Right atrium auricular region (tissue), 2 donors: ENCODE measurements at places on chromosomes 5 and 9. TPM values are rescaled to one million over a fixed set of nuclear protein-coding genes. Genes with fewer than 3 reads are reported as not detected.

DNA sequence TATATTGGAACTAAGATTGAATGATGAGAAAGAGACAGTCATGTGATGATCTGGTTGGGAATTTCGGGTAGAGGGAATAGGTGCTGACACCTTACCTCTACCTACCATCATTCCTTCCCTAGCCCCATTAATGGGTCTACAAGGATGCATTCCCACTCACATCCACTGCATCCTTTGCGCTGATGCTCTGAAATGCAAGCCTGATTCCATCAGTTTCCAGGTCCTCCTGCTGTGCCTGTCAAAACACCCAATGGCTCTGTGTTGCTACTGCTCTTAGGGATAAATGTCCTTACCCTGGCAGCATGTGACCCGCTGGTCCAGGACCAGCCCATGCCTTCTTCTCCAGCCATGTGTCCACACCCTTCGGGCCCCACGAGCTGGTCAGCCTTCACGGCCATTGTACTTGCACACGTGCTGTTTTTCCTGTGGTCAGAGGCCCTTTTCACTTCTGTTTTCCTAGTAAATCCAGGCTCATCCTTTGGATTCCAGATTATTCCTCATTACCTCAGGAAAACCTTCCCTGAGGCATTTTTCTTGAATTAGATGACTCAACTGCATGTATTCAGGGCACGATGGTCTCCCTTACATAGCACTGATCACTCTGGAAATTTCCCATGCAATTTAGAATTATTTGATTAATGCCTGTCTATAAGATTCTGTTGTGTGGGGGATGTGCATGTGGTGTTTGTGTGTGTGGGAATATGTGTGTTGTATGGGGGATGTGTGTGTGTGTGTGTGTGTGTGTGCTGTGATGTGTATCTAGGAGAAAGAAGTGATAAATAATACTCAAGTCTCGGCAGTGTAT, 185.0 kb downstream of the DIRAS2 start:
- no peak for DNase-seq

DNA sequence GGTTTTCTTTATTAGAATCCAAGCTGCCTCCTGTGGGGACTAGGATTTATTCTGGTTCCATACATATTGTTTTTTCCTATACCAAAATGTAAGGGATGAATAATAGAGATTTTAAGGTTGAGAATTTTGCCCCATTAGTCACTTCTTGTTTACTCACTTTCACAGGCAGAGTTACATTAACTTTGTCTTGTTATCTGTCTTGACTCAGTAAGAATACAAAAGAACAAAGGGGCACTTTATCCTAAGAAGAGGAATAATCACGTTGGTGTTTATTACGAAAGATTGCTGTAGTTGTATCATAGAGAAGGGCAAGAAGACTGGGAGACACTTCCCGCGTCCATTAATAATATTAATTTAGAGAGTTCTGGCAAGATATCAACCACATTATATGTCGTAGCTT, 599.7 kb upstream of the FTMT start:
- DNase-seq, result no peak

- DNase-seq, result no peak
Observed at GRCh38 chr9:112112941-112113681, 62.0 kb downstream of the SUSD1 start.

GRCh38 chr5:173675287-173675996, 59.0 kb upstream of the BOD1 start:
- DNase-seq, result no peak

DNA sequence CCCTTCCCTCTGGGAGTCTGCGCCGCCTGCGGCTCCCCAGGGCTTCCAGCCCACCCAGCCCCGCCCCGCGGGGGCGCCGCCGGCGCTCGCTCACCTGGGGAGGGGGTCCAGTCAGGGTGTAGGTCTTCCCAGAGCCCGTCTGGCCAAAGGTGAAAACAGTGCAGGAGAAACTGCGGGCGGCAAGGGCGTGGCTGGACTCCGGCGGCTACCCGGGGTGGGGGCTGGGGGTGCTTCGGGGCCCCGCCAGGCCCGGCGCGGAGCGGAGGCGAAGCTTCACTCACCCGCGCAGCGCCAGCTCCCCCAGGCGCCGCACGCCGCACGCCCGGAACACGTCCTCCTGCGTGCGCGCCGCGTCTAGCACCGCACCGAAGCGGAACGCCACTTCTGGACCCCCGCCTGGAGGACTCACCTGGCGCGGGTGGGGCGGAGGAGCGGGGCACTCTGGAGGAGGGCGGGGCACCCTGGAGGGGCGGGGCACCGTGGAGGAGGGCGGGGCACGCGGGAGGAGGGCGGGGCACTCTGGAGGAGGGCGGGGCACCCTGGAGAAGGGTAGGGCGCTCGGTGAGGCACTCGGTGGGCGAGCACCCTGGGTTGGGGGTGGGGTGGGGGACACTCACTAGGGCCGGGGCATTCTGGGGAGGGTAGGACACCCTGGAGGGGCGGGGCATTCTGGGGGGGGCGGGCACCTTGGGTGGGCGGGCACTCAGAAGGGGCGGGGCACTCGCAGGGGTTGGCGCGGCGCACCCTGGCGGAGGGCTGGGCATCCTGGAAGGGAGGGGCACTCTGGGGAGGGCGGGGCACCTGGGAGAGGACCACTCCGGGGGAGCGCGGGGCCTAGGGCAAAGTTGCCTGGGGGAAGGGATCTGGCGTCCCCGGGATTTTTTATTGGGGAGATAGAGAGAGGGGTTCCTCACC, 814 bp downstream of the KIF12 start:
- no peak for DNase-seq

DNA sequence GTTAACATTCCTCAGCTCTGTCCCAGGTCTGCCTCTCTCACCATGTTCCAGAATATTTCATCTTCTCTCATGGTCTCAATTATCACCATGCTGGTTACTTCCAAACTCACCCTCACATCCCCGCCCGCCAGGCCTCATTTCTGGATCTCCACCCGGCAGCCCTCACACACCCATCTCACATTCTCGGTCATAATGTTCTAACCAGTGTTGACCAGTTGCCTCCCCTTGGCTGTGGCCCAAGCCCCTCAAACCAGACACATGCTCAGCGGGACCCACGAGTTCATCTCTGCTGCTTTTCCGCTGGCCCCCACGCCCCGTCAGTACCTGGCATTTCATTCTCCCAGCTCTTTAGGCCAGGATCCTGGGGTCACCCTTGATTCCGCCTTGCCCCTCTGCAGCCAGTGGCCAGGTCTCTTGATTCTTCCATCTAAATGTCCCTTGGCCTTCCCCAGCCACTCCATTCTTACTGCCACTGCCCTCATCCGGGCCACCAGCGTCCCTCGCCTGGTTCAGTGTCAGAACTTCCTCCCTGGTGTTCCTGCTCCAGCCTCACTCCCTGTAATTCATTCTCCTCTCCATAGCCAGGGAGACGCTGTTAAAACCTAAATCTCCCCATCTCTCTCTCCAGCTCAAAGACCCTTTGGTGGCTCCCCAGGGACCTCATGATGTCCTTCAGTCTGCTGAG, 141.7 kb downstream of the MVB12B start:
- no peak for DNase-seq

Gene RNF183
- not detected for total RNA-seq

DNA sequence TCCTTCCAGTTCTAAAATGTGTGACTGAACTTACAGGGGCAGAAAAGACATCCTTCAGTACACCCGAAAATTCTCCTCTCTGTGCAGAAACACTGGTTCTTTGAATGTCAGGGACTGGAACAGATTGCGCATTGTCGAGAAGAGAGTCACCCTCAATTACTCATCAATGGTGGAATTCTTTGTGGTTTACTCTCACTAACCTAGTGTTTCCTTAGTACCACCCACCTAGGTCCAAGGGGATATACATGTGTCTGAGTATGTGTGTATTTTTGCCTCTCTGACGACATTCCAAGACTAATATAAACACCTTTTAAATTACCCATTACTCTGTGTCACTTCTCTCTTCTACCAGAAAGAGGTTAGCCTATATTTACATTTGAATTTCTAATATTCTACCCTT, 660.8 kb downstream of the TLE1 start:
- no peak for DNase-seq

- DNase-seq, result no peak
Observed at GRCh38 chr9:92617195-92617813, 52.6 kb downstream of the IPPK start.

GRCh38 chr5:28822071-28822470, 1783.7 kb upstream of the CDH9 start:
- no peak for DNase-seq

DNA sequence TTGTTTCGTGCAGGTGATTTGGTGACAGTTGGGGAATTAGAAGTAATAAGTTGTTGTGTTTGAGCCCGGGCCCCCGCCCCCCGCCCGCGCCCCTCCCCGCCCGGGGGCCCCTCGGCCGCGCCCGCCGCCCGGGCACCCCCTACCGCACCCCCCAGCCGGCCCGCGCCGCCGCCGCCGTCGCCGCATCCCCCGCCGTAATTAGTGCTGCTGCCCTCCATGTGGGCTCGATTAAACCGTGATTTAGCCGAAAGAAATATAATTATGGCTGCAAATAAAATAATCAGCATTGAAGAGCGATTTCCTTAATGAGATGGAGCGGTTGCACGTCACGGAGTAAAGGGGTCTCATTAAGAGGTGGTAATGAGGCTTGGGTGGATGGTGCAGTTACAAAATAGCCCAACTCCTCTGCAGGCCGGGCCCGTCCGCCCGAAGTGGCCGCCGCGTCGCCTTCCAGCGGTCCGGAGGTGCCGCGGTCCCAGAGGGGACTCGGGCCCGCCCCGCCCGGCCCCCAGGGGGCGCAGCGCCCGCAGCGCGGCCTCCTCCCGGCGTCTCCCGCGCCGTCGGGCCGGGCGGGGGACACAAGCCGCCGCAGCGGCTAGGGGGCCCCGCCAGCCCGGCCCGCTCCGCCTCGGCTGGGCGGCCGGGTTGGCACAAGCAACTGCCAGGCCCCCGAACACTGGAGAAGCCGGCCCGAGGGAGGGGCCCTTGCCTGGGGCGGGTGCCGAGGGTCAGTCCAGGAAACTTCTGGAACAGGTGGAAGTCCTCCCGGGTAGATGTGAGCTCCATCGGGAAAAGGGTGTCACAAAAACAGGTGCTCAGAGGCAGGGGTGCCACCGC, 6.9 kb upstream of the OTP start:
- DNase-seq, result no peak

DNA sequence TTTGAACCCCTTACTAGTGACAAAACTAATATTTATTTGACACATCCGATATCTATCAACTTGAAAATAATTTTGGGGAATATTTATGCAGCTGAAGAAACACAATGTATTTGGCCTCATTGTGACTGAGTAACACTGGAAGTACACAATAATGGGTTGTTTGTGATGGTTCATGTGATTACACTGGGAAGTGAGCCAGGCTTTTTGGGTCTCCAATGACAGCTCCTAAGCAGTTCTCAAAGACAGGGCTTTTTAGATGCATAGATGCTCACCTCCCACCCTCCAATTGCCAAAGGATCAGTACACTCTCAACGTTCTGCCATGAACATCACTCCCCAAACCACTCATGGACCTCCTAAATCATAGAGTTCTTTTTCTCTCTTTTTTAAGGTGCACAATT, 170.0 kb downstream of the SLC24A2 start:
- no peak for DNase-seq

DNA sequence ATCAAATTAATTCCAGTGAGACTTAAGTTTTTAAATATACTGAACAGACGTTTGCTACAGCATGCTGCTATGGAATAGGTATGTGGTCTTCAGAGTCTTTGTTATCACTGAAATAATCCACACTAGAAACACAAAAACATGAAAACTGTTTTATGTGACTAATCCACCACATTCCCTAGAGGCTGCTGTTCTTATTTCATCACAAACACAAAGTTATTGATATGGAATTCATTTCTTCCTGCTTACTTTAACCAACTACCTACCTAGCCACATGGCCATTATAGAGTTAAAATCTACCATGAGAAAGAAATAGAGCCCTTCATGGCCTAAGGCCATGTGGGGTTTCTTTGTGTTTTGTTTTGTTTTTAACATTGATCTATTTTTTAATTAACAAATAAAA, 232.3 kb upstream of the PTGER4 start:
- DNase-seq, result no peak

Gene FAM81B
- 24.7 TPM for total RNA-seq
